NCI-H1105 treated with DMSO at 0.1 percent for 48 hours (cell line): ENCODE measurements at places on chromosomes 13 and 19.

DNA sequence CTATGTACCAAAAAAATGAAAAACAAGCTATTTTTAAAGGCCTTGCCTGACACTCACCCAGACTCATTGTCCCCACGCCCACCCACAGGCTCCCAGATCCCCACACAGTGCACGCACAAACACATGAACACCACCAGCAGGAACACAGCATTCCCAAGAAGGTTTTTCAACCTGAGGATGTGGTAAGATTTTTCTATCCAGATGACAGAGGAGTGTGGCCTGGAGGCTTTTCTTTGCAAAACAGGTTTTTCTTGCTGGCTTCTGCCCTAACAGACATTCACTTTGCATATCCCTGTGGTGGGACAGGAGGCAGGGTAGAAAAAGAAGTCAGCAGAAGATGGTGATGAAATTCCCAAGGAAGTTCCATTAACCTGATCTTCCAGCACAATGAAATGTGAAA, 97.8 kb downstream of the KLF12 start:
- DNase-seq: no peak

GRCh38 chr13:52179925-52180324, 20.5 kb upstream of the NEK3 start:
- no peak for DNase-seq

DNA sequence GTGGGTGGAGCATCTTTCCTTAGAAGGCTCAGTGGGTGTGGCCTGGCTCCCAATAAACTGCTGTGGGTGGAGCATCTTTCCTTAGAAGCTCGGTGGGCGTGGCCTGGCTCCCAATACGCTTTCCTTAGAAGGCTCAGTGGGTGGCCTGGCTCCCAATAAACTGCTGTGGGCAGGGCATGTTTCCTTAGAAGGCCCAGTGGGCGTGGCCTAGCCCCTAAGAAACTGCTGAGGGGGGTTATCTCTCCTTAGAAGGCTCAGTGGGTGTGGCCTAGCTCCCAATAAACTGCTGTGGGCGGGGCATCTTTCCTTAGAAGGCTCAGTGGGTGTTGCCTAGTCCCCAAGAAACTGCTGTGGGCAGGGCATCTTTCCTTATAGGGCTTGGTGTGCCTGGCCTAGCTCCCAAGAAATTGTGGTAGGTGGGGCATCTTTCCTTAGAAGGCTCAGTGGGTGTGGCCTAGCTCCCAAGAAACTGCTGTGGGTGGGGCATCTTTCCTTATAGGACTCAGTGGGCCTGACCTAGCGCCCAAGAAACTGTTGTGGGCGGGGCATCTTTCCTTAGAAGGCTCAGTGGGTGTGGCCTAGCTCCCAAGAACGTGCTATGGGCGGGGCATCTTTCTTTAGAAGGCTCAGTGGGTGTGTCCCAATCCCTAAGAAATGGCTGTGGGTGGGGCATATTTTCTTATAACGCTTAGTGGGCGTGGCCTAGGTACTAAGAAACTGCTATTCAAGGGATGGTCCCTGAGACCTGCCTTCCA, 10.3 kb downstream of the HSH2D start:
- no peak for DNase-seq

DNA sequence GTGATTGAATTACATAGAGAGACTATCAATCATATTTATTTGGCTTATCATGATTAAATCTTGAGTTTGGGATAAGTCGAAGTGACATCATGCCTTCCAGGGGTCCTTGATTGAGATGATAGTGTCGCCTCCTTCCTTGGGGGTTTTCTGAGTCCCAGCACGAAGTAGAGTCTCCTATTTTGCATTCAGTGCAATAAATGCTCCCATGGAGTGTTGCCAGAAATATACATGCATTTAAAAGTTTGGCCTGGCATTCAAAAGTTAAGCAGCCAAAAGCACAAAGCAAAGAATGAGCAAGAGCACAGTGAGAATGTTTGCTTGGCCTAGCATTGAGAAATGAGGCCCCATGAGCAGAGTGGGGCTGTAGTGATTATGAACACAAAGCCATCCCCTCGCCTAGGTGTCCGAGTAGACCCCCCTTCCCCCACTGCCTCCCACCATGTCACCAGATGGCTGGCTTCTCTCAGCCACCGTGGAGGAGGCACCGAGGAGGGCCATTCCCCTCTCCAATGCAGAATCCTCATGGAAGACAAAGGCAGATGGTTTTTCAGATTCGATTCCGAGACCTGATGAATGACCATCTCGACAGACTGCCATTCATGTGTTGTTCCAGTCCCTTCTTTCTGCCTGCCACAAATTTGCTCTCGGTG, 58.8 kb upstream of the UBL3 start:
- DNase-seq: no peak

DNA sequence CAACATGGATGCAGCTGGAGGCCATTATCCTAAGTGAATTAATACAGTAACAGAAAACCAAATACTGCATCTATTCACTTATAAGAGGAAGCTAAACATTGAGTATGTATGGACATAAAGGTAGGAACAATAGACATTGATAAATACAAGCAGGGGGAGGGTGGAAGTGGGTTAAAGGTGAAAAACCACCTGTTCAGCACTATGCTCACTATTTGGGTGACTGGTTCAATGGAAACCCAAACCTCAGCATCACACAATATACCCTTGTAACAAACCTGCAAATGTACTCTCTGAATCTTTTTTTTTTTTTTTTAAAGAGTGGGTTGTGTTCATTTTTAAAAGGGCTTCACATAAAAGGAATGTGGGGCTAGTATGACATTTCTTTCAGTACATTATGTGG, 26.9 kb upstream of the CPB2 start:
- DNase-seq: no peak
